ENCODE measurements at places on chromosomes 13 and 19.

GRCh38 chr19:4831304-4831978, at the start of gene TICAM1:
TICAM1 (minus strand) TSS chr19:4831712; CDS start chr19:4818377, 13,335 bp downstream.
- peak; percentile 31 for DNase-seq

DNA sequence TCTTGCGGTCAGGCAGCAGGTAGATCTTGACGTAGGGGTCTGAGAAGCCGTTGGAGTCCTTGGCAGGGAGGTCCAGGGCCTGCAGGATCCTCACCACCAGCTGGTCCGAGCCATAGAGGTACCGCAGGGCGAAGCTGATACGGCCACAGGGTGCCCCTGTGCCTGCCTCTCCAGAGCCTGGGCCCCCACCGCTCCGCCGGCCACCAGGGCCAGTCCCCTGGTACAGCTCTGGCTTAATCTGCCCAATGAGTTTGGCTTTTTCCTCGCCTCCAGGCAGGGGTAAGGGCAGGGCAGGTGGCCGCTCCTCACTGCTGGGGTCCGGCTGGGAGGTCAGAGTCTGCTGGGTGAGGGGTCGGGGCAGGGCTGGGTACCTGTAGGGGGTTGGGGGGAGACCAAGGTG, 9.9 kb downstream of the SYT3 start:
- no peak for DNase-seq

GRCh38 chr19:1363599-1363998, 20.1 kb upstream of the NDUFS7 start:
- no peak for DNase-seq

DNA sequence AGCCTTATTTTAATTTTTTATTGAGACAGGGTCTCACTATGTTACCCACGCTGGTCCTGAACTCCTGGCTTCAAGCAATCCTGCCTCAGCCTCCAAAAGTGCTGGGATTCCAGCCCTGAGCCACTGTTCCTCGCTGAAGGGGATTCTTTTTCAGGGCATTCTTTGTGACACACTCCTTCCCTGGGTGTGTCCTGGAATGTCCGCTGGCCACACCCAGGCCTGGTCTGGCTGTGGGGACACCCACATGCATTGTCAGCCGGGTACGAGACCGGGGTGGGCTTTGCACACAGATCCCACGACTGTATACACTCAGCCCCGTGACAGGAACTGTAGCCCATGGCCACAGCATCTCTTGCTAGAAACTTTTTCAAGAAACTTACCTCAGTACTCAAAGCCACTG, 34.4 kb upstream of the GATAD2A start:
- no peak for DNase-seq

- no peak for DNase-seq
These were observed 49.0 kb upstream of the C13orf46 start for GRCh38 chr13:114022876-114023275.

DNA sequence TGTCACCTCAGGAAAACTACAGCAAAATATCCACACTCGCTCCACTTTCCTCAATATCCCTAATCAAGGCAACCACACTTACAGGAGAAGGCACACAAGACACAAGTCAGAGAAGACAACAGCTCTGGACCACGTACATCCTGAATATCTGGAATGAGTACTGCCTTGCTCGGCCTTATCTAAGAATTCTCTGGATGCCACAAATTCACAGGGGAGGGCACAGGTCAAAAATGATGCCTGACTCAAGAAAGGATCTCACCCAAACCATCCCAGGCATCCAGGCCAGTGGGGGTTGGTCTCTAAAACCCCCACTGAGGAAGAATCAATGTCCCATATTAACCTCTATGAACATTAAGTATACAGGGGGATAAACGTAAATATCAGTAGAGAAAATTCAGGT, 29.9 kb downstream of the ATP7B start:
- no peak for DNase-seq

GRCh38 chr13:19967621-19968020, 9.1 kb downstream of the ZMYM2 start:
- no peak for DNase-seq

- no peak for DNase-seq
These were observed 84.5 kb upstream of the IRS2 start for GRCh38 chr13:109870696-109871370.

DNA sequence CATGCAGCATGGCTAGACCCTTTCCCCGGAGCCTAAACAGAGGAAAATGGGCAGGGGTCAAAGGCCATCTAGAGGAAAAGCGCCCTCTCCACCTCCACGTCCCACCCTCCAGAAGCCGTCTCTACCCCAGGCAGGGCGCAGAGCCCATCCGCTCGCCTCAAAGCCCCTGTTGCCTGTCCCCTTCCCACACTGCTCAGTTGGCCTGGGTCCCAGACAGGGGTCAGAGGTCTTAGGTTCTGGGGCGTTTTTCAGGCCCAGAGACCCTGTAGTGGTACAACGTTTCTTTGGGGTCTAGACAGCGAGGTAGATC, 285 bp downstream of the TMEM143 start:
- DNase-seq, result no peak

DNA sequence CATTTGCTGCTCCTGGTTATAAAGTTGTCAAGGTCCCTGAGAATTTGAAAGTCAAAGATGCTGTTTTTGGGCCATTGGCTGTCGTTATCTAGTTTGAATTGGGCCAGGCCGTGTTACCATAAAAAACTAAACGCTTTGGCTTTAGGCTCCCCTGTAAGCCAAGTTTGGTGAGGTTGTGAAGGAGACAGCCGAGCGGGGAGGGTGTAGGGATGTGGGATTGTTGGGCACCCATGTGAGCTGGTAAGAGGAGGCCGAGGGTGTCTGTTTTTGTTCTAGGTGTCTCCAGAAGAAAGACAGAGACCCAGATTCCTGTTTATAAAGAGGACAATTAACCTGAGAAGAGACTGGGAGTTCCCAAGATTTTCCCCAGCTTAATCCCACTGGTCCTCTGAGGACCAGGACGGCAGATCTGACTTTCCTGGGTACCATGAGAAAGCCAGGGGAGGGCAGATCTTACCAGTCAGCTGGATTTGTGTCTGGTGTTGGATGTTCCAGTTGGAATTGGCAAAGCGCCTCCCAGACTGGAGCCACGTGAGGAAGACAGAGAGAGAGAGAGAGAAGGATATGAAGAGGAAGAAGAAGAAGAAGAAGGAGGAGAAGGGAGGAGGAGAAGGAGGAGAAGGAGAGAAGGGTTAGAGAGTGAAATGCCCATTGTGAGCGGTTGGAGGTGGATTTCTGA, 25.1 kb downstream of the TMEM255B start:
- DNase-seq, result no peak

DNA sequence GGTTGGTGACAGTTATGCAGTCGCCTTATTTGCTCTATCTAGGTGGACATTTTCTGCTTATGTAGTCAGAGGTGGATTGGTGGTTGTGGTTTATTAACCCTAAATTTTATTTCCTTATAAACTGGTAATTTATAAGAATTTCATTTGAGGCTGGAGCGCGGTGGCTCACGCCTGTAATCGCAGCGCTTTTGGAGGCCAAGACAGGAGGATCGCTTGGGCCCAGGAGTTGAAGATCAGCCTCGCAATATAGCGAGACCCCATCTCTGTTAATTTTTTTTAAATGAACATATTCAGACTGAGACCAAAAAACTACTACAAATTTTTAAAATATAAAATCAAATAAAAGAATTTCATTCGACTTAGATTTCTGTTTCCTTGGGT, 810 bp downstream of the ZNF627 start:
- no peak for DNase-seq

DNA sequence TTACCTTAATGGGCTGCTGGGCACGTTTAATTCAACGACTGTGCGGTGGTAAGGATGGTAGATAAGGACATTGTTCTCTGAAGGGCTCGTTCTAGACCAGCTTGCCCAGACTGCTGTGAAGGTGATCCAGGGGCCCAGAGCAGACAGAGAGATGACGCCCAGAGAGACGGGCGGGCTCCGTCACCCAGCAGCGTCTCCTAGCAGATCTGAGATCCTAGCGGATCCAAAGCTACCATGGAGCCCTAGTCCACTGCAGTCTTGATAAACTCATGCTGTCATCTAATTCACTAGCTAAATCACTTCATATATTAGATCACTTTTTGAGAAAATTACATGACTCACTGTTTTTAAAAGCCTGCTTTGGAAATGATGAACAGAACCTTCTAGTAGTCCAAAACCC, 21.5 kb downstream of the COL4A2 start:
- no peak for DNase-seq

DNA sequence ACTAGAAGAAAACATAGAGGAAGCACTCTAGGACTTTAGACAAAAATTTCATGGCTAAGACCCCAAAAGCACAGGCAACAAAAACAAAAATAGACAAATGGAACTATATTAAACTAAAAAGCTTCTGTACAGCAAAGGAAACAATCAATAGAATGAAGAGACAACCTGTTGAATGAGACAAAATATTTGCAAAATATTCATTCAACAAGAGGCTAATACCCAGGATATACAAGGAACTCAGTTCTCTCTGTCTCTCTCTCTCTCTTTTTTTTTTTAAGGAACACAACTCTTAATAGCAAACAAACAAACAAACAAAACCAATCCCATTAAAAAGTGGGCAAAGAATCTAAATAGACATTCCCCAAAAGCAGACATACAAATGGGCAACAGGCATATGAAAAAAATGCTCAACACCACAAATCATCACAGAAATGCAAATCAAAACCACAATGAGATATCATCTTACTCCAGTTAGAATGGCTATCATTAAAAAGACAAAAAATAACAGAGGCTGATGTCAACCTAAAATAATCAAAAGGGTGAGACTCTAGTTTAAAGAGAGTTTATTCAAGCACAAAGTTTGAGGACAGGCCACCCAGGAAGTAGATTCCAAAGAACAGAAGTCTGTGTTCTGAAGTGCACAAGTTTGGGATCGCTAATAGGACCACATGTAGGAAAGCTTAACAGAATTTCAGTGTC, 27.1 kb upstream of the SLC7A9 start:
- DNase-seq, result no peak

DNA sequence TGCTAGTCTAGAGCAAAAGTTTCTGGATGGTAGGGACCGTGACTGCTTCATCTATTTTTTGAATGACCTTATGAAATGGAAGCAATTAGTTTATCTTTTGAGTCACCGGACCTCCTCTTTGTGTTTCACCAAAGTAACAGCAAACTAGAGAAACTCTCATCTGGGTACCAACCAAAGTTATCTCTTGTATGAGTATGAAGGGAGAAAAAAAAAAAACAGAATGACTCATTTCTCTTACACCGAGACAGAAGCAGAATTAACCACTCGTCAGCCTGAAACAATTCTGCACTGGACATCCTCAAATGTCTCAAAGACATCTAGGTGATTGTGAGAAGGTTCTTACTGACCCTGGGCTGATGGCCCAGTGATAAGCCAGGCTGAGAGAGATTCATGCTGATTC, 18.3 kb downstream of the ZNF100 start:
- no peak for DNase-seq
